ENCODE measurements at places on chromosomes 3 and 15.

GRCh38 chr3:149252272-149252671 is 30.6 kb upstream of the CP start:
- DNase-seq: no peak

GRCh38 chr3:12729051-12729651 is 29.9 kb downstream of the TMEM40 start:
- DNase-seq: no peak

- DNase-seq: no peak
Observed at GRCh38 chr3:56915966-56916586, 114.3 kb upstream of the ARHGEF3 start.

GRCh38 chr3:100586832-100587231 is 22.6 kb upstream of the ADGRG7 start:
- no peak for DNase-seq

- DNase-seq: peak; percentile 83
Observed at GRCh38 chr15:52679232-52680040, at the start of gene ATOSA. TSS of gene ATOSA (minus strand) at chr15:52679388. CDS start at chr15:52678021, 1,367 bp downstream.

DNA sequence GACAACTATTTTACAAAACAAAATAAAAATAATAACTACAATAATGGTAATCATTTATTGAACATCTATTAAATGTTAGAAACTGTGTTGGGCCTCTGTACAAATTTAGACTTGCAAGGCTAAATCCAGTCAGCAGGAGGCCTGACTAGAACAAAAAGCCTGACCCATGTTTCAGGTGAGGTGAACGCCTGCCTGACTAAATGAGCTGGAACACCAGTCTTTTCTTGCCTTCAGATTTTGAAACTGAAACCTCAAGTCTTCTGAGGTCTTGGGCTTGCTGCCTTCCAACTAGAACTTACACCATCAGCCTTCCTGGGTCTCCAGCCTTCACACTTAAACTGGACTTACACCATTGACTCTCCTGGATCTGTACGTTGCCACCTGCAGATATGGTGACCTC is 706.9 kb downstream of the TBL1XR1 start:
- no peak for DNase-seq

GRCh38 chr3:159273608-159274007 is 471.8 kb downstream of the MFSD1 start:
- DNase-seq: peak; percentile 55

DNA sequence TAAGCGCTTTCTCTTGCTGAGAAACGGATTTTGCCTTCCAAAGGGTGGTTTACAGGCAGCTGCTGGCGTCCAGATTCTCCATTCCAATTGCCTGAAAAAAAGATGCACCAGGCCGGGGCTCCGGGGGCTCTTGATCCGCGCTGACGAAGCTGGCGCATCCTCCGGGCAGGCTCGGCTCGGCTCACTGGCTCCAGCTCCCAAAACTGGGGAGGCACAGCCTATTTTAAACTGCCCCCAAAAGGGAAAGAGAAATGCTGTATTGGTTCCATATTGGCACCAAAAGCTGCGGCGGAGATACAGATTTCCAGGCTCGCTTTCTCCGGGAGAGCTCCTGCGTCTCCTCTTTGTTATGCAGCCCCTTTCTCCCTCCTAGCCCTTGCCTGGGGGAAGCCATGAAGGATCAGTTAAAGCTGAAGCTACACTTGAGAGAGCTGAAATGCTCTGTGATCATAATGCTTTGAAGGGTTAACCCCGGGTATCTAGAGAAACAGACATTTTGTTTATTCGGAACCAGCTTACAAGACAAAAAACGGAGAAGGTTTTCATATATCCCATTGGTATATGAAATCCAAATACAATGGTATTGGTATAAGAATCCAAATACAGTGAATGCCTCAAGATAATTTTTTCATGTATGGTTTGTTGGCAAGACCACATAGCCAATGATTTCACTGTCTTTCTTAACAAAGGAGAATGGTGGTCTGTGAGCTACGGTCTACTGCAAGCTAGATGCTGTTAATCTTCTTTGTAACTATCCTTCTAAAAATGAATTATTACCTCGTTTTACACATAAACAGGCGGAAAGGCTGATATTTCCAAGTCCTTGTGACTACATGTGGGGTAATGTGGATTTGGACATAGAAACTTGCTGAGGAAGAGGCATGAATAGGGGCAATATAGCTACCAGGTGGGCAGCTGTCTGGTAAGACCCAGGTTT is 693 bp downstream of the CD200 start:
- no peak for DNase-seq

DNA sequence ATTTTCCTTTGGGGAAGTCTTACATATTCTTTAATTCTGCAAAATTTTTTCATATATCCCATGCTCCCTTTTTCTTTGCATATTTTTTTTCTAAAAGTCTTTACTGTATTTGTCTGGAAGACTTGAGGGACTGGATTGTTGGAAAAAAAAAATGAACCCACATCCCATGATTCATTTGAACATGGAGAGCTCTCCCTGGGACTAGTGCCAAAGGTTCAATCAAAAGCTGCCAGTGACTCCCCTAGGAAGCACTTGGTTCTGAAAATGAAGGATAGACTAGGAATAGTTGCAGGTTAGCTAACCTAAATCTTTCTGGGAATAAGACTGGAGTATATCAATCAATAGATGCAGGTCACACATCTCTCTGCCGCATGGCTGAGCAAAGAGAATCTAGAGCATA is 16.4 kb upstream of the BNC1 start:
- DNase-seq: peak; percentile 69

DNA sequence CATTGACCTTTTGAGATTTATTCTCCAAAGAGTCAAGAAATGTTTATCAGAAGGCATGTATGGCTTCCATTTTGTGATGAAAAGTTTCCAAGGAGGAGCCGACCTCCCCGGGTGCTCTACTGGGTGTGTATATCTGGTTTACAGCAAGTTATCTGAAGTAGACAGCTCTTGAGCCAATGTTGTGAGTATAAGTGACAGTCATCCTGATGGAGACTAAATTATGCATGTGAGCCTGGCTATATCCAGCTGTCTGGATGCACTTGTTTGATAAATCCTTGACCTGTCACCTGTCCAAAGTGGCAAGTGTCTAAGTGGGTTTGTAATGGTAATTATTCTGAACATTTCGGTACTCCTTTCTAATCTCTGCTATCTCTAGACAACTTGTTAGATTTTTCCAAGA is 142.2 kb downstream of the NR2F2 start:
- DNase-seq: no peak

- DNase-seq: peak; percentile 54
Observed at GRCh38 chr3:132232231-132232792, 84.9 kb upstream of the ACP3 start.

DNA sequence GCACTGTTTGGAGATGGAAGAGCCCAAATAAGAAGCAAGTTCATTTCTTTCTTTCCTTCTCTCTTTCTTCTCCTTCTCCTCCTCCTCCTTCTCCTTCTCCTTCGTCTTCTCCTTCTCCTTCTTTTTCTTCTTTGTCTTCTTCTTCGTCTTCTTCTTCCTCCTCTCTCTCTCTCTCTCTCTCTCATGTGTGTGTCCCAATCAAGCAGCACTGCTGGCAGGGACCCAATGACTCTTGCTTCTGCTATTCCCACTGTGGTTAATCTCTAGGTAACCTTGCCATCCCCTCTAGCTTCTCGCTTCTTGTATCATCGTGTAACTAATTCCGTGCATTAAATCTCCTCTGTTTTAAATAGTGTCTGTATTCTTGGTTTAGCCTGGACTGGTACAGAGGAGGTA is 26.1 kb upstream of the ZNF280D start:
- peak; percentile 97 for DNase-seq

- DNase-seq: no peak
Observed at GRCh38 chr3:13770170-13771169, 109.4 kb downstream of the WNT7A start.

DNA sequence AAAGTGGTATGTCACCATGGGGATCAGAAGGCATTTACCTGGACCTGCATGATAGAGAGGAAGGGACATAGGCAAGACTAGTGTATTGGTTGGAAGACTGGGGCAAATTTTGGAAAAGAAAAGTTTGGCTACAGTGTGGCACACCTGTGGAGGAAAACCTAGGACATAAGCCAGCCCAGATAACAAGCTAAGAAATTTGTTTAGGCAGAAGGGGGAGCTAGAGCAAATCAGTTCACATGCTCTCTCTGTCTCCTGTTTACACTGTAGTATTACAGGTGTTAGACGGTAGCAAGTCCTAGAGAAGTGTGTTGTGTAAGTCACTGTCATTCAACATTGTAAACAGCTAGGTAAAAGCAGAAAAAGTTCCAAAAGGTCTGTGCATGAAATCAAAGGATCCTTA is 11.9 kb upstream of the ALDH1A2 start:
- peak; percentile 16 for DNase-seq

DNA sequence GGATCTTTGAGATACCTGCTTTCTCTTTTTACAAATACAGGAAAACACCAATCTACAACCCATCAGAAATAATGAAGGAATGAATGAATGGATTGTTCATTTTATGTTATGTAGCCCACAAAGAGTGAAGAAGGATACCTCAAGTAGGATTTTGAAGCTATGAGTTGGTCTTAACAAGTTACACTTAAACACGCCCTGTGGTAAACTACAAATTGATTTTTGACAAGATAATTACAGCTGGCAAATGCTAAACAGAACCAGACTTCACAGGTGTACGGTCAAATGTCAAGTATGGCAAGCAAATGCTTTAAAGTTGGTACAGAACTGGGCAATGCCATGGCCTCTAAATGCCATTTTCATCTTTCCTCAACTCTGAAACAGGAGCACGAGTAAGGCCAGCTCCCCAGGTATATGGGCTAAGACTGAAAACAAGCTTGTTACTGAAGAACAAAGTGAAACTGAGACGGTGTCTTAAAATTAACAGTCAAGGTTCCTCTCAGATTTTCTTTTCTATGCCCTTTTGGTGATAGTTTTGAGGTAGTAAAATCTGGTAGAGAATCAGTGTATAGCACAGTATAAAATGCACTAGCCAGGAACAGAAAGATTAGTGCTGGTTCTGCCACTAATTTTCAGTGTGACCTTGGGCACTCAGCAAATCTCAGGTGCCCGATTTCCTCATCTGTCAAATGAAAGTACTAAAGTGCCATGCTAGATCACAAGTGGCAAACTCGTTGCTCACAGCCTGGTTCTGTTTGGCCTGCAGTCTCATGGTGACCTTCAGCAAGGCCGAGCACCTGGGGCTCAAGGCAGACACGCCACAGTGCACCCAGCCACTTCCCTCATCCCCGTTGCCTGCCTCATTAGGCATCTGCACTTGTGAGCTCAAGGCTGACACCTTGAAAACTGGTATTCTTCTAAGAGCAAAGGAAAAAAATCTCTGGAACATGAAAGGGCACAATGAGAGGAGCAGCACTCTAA is 9.5 kb downstream of the RUVBL1 start:
- DNase-seq: no peak

DNA sequence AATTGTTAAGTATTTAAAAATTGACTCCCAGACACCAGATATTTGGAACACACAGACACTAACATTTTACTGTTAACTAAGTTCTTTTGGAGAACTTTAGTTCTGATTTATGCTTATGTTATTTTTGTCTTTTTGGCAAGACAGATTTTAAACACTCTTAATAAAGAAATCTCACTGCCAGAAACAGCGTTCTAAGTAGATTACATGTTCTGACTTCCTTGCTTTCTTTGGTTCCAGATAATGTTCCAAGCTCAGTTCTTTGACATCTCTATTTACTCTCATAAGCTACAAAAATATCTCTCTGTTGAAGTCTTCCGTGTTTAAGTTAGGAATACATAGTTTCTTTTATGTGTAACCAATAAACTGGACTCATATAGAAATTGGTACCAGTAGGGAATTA is 1699.6 kb downstream of the OTOL1 start:
- no peak for DNase-seq

- no peak for DNase-seq
Observed at GRCh38 chr3:113058188-113058587, 67.4 kb downstream of the GTPBP8 start.

DNA sequence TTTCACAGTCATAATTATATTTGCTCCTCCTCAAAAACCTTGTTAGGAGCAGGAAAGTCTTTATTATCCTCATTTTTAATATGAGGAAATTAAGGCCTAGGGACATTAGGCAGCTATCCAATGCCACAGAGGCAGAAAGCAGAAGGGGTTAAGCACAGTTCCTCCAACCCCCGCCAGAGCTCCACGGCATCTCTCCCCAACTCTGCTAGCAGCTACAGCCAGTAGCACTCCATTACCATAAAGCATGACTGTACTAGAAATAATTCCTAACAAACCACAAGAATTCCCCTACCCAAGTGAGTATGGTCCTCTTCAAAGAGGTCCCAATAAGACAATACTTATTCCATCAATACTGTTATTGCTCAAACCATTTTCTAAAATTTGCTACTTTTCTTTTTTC is 9.8 kb downstream of the HEG1 start:
- peak; percentile 84 for DNase-seq

DNA sequence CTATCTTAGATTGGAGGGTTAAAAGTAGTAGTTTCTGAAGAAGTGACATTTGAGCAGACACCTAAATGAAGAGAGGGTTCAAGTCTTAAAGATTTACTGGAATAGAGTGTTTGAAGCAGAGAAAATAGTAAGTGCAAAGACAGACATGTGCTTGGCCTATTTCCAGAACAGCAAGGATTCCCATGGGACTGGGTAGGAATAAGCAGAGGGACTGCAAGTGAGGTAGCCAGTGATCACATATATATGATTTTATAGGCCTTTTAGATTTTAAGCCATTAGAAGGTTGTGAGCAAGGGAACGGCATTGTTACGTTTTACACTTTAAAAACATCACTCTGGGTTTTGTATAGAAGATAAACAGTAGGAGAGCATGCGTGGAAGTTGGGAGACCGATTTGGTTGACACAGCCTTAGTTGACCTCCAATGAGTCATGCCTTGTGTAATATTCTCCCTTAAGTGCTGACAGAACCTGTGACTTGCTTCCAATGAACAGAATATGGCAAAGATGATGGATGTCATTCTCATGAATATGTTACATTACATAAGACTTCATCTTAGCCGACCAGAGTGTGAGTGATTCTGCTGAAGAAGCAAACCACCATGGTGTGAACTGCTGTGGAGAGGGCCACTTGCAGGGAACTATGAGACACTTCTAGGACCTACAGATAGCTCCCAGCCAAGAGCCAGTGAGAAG is 37.1 kb upstream of the SLC4A7 start:
- peak; percentile 98 for DNase-seq

- no peak for DNase-seq
Observed at GRCh38 chr3:36989005-36989404, 3.9 kb downstream of the EPM2AIP1 start.

DNA sequence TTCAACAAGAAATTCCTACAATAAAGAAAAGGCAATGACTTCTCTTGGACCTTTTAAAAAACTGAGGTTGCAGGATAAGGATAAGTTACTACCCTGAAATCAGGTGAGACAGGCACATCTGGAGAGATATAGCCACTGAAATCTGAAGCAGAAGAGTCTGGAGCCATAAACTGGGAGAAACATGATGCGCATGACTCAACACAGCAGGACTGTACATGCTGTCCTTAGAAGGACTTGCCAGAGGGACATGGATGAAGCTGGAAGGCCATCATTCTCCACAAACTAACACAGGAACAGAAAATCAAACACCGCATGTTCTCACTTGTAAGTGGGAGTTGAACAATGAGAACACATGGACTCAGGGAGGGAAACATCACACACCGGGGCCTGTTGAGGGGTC is 1020.2 kb downstream of the AGBL1 start:
- no peak for DNase-seq

GRCh38 chr3:11703146-11703545 is 59.4 kb upstream of the VGLL4 start:
- no peak for DNase-seq

GRCh38 chr3:185837414-185837813 is 12.6 kb upstream of the IGF2BP2 start:
- DNase-seq: no peak

Data from fibroblast of mammary gland (primary cell).